ENCODE measurements at places on chromosomes 12 and 14. TPM values are rescaled to one million over a fixed set of nuclear protein-coding genes. Genes with fewer than 3 reads are reported as not detected.
A peak's percentile ranks its signal among the peaks of the same experiment; 100 is the strongest.

GRCh38 chr12:113340061-113340460 lies 5.2 kb upstream of the SLC8B1 start:
- DNase-seq, result no peak

GRCh38 chr12:89551747-89552146 lies 25.9 kb upstream of the POC1B start:
- no peak for DNase-seq

- DNase-seq, result no peak
These were observed 8.4 kb downstream of the RNU4-2 start for GRCh38 chr12:120283318-120283717.

GRCh38 chr12:20627001-20627588 lies 68.0 kb upstream of the SLCO1C1 start:
- no peak for DNase-seq

DNA sequence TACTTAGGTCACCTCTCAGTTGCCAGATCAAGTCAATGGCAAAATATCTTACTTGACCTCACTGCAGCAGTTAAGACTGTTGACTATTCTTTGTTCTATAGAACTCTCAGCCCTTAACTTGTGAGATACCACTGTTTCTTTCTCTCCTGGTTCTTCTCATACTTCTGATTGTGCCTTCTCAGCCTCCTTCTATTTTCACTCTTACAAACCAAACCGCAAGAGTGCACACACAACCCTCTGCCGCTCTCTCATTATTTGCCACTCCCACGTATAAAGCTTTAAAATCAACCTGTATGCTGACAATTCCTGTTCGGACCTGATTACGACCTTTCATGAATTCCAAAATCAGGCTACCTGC lies 4.5 kb downstream of the E2F7 start:
- no peak for DNase-seq

DNA sequence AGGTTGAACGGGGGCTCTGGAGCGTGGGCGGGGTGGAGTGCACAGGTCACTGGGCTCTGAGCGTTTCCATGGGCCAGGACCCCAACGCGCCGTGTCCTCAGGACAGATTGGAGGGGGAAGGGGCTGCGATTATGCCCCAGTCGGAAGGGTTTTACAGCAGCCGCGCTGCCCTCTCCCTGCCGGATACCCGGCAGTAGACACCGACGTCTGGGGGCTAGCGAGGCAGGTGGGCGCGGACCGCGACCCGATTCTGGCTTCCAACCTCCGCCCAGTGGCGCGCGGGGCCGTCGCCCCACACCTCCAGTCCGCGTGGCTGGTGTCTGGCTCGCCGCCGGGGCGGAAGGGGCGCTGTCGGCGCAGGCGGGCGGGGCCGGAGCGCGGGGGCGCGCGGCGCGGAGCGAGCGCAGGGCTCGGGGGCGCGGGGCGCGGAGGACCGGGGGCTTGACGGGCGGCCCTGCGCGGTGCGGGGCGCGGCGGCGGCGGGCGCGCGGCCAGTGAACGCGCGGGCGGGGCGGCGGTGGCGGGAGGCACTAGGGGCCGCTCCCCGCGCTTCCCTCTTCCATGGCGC lies 2.4 kb upstream of the KIF26A start:
- peak; percentile 28 for DNase-seq

- DNase-seq, result no peak
These were observed 193.8 kb downstream of the TMTC2 start for GRCh38 chr12:82880442-82880901.

GRCh38 chr12:26269562-26270284 lies 74.3 kb downstream of the SSPN start:
- no peak for DNase-seq

DNA sequence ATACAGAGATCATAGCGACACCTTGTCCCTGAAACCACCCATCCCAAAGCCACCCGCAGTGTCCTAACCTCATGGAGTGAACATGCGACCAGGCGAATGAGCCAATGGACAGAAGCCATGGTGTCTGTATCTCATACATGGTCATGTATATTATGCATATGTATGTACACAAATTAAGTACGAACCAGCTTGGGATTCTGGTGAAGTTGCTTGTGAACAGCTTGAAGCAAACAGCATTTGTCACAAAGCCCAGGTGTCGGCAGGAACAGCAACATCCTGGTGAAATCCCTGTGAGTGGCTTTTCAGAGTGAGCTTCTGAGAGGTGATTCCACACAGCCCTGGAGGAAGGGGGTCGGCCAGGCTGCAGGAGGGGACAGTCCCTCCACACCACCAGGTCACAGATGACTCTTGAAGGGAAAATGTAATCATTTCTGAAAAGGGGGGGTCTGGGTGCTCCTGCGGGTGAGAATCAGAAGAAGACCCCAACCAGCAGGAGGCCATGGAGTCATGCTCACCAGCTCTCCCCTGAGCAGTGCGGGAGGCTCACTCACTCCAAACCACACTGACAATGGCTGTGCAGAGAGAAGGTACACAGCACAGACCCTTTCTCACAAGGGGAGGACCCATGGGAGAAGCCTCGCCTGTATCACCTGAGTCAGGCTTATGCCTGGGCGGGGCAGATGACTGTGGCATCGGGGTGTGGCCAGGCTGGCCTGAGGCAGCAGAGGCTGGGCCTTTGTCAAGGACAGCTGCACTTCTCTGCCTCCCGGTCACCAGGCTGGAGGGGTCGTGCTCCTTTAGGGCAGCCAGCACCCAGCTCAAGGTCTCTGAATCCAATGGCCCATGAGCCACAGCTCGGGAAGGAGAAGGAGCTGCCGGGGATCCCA lies 14.3 kb downstream of the CHGA start:
- no peak for DNase-seq

GRCh38 chr12:92495108-92495507 lies 207.7 kb upstream of the PLEKHG7 start:
- DNase-seq, result no peak

- DNase-seq, result no peak
These were observed 8.6 kb downstream of the ASB2 start for GRCh38 chr14:93967637-93968250.

- DNase-seq, result no peak
These were observed 102.9 kb downstream of the CCER1 start for GRCh38 chr12:90851800-90852718.

DNA sequence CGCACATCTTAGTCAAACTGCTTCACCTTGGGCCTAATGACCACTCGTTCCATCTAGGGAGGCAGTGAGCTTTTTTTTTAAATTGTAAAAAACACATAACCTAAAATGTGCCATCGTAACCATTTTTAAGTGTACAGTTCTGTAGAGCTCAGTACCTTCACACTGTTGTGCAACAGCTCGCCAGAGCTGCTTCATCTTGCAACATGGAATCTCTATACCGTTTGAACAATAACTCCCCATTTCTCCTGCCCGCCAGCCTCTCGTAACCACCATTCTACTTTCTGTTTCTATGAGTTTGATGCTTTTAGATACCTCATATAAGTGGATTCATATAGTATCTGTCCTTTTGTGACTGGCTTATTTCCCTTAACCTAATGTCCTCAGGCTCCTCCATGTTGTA lies 196.2 kb downstream of the CHST11 start:
- DNase-seq, result no peak

GRCh38 chr12:24584032-24584675 lies 364.7 kb downstream of the BCAT1 start:
- no peak for DNase-seq

Gene OVCH1
- not detected for total RNA-seq

Gene TXNRD1
- 57.7 TPM for total RNA-seq

Gene GPX2
- total RNA-seq, result not detected

Gene FCF1
- total RNA-seq, result 32.8 TPM

Gene GAS2L3
- total RNA-seq, result 3.9 TPM

Gene FBXO34
- total RNA-seq, result 19.0 TPM

Gene FSCB
- total RNA-seq, result not detected

Gene ZFHX2
- total RNA-seq, result 1.7 TPM

Gene NOVA1
- 7.6 TPM for total RNA-seq

Gene TMEM52B
- total RNA-seq, result not detected

Gene EIF2S3B
- total RNA-seq, result not detected

Gene GDF11
- 12.9 TPM for total RNA-seq

Measured in heart right ventricle (tissue), 16 donors.